ENCODE measurements at places on chromosomes 6 and 20.

DNA sequence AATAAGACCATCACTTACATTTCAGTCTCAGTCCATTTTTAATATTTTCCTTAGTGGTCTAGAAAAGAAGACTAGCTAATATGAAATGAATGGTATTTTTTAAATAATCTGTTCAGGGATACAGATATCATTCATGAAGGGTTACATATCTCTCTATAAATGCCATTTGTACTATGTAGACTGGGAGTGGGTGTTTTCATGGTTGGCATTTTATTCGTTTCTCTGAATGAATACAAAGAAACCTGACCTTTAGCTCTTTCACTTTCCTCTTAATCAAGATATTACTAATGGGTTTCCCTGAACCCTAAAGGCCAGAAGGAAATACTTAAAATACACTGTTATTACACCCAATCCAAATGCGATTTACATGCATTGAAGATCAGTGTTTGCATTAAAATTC, 788.9 kb downstream of the TBC1D32 start:
- DNase-seq = no peak

DNA sequence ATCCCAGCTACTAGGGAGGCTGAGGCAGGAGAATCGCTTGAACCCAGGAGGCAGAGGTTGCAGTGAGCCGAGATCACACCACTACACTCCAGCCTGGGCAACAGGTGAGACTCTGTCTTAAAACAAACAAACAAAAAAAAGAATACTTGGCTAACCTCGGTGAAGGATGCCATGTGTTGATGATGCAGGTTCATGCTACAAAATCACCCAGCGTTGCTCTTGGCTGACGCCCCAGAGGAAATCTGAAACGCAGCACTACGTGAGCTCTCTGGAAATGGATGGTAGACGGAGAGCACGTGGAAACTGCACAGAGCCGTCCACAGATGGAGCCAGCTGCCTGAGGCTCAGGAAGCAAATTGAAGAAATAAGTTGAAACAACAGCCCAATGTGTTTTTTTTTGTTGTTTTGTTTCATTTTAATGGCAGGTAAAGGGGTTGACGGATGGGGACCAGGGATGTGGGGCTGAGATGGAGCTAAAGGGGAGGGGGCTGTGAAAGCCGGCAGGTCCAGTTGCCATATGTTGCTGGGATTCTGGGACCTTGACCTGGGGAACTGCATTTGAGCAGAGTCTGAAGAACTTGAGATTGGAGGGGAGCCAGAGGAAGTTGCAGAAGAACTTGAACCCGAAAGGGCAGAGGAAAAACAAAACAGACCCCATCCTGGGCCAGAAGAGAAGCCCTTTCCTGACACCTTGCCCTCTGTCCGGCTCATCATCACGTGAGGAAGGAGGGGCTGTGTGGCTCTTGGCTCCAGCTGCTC, 12.8 kb upstream of the MANBAL start:
- peak; percentile 49 for DNase-seq

DNA sequence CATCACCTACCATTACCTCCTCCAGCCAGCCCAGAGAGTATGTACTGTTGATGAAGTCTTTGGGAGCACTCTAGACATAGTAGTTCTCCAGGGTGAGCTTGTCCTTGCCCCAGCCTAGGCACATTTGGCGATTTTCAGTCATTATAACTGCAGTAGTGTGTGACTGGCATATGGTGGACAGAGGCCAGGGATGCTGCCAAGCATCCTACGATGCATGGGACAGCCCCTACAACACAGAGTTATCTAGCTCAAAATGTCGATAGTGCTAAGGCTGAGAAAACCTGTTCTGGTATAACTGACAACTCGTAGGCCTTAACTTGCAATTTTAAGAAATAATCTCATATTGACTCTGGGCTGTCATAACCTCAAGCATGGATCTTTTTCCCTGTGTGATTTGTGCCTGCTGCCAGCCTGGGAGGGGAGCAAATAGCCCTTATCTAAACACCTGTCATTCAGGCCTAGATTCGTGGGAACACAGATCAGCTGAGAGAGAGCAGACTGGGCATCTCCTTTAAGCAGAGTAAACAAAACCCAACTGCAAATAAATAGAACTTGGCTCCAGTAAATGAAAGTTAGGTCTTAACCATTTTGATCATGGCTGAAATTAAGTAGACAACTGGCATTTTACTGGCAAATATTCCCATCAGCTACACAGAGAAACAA, 102.6 kb downstream of the SPTLC3 start:
- no peak for DNase-seq

DNA sequence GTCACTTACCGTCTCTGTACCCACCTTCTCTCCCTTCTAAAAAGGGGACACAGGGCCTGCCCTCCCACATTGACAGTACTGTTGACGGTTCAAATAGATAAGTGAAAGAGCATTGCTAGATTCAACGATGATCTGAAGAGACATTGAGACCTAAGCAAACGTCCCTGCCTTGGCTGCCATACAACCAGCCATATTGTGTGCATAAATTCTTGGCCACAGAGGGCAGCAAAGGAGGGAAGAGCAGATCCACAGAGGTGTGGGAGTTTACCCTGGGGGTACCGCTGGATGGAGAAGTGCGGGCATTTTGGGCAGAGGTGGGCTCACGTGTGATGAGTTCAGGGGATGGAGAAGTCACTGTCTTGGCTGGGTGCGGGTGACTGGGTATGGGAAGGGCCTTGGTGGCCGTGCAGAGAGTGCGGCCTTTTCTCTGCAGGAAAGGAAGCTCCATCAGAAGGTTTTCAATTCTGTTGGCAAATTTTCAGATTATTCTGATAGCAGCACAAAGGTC, 85.6 kb downstream of the POPDC3 start:
- DNase-seq = no peak

DNA sequence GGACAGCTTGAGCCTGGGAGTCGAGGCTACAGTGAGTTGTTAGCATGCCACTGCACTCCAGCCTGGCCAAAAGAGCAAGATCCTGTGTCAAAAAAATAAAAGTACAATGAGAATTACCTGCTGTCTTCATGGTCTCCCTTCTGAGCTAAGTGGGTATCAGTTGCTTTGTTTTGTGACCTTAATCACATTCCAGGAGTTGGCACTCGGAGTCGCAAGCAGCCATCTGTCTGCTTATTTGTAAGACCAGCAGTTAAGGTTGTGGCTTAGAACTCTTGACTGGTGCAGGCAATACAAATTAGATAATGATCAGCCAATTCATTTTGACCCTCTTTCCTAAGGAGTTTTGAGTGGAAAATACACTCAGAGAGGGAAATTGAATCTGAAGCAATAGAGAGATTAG, 114.0 kb downstream of the MYO6 start:
- DNase-seq = no peak

DNA sequence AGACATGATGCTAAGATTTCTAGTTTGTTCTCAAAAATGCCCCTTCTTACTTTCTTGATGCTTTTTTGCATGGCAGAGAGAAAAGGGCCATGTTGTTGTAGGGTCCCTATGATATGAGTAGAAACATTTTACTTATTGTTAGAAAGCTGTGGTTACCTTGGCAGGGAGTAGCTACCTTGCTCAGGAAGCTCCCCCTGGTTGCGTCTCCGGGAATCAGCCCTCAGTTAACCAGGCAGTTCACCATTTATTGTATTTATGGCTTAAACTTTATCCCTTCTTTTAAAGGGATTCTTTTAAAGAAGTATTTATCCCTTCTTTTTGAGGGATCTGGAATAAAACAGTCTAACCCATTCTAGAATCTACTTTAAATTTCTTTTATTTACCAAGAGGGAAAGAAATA, 113.9 kb upstream of the PROKR2 start:
- DNase-seq = no peak

DNA sequence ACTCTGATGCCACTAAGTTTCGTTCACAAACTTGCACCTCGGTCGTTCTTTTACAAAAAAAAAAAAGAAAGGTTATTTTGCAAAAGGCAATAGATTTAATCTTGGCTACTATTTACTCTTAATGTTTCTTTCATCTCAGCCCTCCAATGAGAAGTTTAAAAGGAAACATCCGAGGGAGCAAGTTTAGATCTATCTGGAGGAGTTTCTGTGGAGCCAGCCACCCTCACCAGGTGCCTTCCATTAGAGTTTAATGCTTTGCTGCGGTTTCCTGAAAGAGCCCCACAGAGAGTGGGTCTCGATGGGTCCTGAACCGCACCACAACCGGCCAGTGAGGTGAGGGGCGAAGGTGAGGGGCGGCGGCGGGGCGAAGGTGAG, 632 bp downstream of the PRKN start:
- DNase-seq = no peak

DNA sequence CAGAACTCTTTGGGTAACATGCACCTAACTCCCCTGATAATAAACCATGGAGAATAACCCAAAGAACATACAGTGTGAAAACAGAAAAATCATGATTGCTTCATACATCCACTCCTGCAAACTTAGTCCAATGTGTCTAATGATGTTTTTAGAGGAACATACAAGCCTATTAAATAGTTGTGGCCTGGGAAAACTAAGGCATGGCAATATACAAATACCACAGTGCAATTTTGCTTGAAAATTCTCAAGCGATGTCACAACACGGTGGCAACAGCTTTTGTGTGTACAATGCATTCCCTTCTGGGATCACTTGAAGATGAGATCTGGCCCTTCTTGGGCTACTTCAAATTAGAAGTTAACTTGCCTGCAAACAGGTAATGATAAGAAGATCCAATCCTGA, 16.7 kb downstream of the MAP3K5 start:
- DNase-seq = no peak

- DNase-seq = no peak
These were observed 50.5 kb downstream of the HNF4A start for GRCh38 chr20:44405785-44406571.

- DNase-seq = no peak
These were observed 22.9 kb downstream of the TOX2 start for GRCh38 chr20:43937591-43937990.

GRCh38 chr6:52013035-52013434, 74.4 kb downstream of the PKHD1 start:
- DNase-seq = no peak
